ENCODE measurements at places on chromosomes 16 and 17.

GRCh38 chr17:55722742-55723487, at the start of gene TMEM100:
TSS of gene TMEM100 (minus strand) at chr17:55722864. CDS start at chr17:55721070, 1,794 bp downstream.
- peak; percentile 76 for DNase-seq

DNA sequence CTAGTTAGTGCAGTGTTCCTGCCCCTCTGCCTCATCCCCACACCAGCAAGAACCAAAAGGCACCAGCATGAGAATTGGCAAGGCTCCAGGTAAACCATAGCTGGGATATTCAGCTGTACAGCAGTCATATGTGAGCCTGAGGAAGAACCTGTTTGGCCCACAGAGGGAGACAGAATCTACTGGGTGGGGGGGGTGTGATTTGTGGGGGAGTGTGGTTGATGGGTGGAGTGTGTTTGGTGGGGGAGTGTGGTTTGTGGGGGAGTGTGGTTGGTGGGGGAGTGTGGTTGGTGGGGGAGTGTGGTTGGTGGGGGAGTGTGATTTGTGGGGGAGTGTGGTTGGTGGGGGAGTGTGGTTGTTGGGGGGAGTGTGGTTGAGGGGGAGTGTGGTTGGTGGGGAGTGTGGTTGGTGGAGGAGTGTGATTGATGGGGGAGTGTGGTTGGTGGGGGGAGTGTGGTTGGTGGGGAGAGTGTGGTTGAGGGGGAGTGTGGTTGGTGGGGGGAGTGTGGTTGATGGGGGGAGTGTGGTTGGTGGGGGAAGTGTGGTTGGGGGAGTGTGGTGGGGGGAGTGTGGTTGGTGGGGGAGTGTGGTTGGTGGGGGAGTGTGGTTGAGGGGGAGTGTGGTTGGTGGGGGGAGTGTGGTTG, 19.5 kb downstream of the MINK1 start:
- DNase-seq: peak; percentile 33

GRCh38 chr17:200586-200985, 19.1 kb upstream of the DOC2B start:
- no peak for DNase-seq

- no peak for DNase-seq
Observed at GRCh38 chr16:87297918-87298631, 19.1 kb downstream of the C16orf95 start.

DNA sequence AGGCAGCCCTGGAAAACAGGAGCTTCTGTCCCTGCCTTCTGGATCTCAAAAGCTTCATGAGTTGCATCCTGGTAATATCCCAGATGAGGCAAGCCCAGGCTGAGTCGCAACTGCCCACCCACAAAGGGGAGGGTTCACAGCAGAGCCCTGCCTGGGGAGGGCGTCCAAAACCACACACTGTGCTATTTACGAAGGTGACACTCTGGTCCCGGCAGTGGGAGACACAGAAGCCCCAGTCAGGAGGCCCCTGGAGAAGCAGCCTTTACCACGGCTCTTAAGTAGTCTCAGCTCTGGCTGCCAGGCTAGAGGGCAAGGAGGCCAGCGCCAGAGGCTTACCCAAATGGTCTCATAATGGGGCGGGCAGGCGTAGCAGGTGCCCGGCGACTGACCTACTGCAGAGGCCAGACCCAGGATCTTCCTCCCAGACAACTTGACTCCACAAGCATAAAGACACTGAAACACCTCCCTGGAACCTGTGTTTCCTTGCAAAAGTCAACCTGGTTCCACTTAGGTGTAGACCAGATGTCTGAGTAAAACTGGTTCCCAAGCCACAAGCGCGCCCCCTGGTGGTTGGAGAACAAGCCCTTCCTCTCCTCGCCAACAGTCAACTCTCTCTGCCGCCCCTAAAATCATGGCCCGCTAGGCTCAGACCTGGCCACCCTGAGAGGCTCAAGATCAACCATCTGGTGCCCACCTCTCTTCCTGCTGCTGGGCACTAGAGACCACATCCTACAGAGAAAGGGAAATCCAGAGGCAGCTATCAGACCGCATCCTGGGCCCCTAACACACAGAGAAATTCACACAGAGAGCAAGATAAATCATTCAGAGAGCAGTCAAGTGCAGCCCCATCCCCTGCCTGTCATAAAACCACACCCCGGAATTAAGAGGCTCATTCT, 5.2 kb downstream of the AXIN2 start:
- DNase-seq: peak; percentile 41

GRCh38 chr17:31391496-31391949, at the start of gene RAB11FIP4:
TSS of gene RAB11FIP4 (plus strand) at chr17:31391675. CDS start at chr17:31391853, 178 bp downstream.
- DNase-seq: no peak

DNA sequence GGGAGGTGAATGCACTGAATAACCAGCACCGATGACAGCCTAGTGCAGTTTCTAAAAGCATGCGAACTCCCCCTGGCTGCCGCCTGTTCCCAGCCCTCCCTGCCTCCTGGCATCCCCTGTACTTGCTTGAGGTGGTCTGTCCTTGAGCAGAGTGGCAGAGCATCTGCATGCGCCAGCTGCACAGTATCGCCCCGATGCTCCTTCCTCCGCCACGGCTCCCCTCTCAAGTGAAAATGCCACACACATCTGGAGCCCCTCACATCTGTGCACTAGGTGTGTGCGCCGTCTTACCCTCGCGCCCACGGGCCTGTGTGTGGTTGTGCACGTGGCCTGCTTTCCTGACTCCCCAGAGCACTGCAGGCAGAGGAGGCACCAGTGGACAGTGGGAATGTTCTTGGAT, 111.9 kb downstream of the CCDC182 start:
- DNase-seq: no peak

GRCh38 chr16:8887952-8888560, 5.9 kb downstream of the LITAFD start:
- peak; percentile 94 for DNase-seq

DNA sequence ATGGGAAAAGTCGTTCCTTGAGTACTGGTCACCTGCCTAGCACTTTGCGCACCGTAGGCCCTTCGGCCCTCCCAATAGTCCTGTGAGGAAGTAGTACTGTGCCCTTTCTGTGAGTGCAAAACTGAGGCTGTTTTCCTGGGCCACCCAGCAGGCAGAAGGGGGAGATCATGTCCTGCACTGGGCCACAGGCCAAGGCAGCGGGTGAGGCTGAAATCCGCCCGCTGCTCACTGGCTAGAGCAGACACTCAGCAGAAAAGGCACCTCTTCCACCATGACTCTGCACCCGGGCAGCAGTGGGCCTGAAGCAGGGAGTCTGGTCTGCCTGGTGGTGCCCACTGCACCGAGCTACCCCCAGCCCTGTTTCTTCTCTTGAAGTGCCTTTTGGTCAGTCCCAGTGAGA, 20.2 kb downstream of the METTL22 start:
- no peak for DNase-seq

GRCh38 chr16:11405331-11406176, 60.3 kb downstream of the RMI2 start:
- DNase-seq: peak; percentile 31

DNA sequence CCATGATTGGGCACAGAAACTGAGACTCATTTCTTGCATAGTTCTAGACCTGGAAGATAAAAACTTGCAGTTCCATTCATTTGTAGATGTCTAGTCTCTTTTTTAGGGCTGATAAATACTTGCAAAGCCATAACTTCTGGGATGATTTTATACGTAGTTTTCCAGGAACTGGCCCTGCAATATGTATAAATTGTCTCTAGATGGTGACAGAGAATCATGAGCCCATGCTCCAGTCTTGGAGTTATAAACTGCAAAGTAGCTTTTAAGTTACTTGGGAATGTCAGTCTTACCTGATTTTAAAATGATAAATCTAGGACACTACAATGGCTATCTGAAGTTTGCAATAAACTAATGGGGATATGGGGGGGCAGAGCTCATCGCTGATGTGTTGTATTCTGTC, 3.0 kb upstream of the ADAMTS18 start:
- peak; percentile 40 for DNase-seq

GRCh38 chr16:73717266-73717974, 579.2 kb upstream of the PSMD7 start:
- DNase-seq: peak; percentile 48

GRCh38 chr17:73462823-73463222, 151.0 kb upstream of the CDC42EP4 start:
- no peak for DNase-seq

GRCh38 chr17:8975091-8975725, 9.7 kb upstream of the PIK3R5 start:
- DNase-seq: no peak

GRCh38 chr17:4073983-4074830, 68.6 kb downstream of the ZZEF1 start:
- no peak for DNase-seq

DNA sequence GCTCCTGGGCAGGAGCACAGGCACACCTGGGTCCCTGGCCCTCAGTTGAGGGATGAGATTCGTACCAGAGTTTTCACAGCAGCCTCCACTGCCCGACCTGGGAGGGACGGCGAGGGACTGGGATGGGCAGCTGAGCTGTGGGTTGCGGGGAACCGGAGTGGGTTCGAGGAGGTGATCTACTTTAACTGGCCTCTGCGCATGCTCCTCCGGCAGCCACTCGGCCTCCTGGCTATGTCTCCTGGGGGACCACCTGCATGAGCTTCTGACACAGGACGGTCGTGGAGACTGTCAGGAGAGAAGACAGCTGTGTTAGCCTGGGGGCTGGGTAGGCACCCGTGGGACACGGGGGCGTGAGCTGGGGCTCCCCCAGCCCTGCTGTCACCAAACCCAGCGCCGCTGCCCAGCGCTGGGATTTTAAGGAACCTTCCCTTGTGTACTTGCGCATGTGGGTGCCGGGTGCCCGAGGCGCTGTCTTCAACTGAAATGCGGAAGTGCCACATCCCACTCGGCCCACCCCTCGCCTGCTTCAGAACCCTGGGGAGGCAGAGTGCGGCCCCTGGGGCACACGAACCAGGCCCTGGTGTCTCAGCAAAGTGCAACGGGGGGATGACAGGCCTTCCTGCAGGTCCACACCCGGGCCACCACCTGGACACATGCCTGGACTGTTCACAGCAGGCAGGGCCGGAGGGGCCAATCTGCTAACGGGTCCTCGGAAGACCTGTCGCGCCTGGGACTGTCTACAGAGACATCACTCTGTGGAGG, 36.4 kb downstream of the SLC7A5 start:
- no peak for DNase-seq

- DNase-seq: no peak
Observed at GRCh38 chr17:32482568-32483320, 4.0 kb upstream of the CDK5R1 start.

GRCh38 chr17:82839617-82840292, at the start of gene ZNF750:
TSS of gene ZNF750 (minus strand) at chr17:82840022. CDS start at chr17:82832454, 7,568 bp downstream.
- DNase-seq: no peak

DNA sequence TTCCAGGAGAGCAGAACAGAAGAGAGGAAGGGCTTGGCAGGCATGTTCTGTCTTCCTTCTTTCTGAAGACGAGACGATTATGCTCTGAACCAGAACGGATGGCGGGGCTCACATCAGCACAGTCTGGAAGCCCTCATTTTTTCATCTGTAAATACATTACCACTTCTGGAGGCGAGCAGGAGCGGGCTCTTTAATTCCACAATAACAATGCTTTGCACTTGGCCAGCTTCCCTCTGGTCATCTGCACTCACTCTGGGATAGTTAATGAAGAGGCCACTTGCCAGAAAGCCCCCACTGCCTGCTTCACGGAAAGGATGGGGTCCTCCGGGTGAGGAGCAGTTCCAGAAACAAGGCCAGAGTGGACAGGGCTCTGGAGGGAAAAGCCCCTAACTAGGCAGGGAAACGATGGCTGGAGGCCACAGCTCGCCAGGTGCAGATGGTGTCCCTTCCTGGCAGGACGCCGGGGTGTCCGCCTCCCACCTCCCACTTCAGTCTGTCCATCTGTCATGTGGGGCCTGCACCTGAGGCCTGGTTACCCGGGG, 13.1 kb upstream of the BCAR1 start:
- peak; percentile 57 for DNase-seq

GRCh38 chr16:80016731-80017326, 416.3 kb upstream of the MAF start:
- no peak for DNase-seq

- no peak for DNase-seq
Observed at GRCh38 chr17:65558683-65559460, 2.6 kb downstream of the AXIN2 start.

GRCh38 chr16:67063008-67063407, 34.1 kb downstream of the CBFB start:
- no peak for DNase-seq
